Natural killer cell (primary cell): ENCODE measurements at places on chromosomes 7 and 10. TPM values are rescaled to one million over a fixed set of nuclear protein-coding genes. Genes with fewer than 3 reads are reported as not detected.

DNA sequence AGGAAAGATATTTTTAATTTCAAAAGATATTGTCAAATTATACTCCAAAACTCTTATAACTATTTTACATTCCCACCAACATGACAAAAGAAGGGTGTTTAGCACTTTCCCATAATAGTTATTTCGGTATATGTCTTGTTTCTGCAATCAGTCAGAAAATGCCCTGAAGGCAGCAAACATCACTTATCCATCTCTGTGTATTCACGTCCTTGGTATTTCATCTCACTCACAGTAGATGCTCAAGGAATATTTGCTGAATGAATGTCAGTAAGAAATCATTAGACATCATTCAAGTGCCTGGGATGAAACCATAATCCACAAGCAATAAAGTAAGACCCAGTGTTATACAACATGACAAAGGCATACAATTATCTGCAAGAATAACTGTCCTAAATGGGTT, 112.7 kb downstream of the GFRA1 start:
- H3K27me3 ChIP-seq = no peaks in the 10 kb centered on the region
- H3K27ac ChIP-seq = no peak overlapping the region
- DNase-seq = no peak
- H3K36me3 ChIP-seq = no peaks in the 10 kb centered on the region

- no peak overlapping the region for H3K27ac ChIP-seq
- no peak overlapping the region for H3K4me3 ChIP-seq
- no peaks in the 10 kb centered on the region for H3K4me1 ChIP-seq
- H3K27me3 ChIP-seq = no peaks in the 10 kb centered on the region
These were observed 872.4 kb downstream of the LRMDA start for GRCh38 chr10:76303682-76304316.

- H3K27me3 ChIP-seq = no peaks in the 10 kb centered on the region
- DNase-seq = no peak
- no peaks in the 10 kb centered on the region for H3K36me3 ChIP-seq
- no peak overlapping the region for H3K4me3 ChIP-seq
These were observed 440.2 kb downstream of the HTR7 start for GRCh38 chr10:90417476-90418210.

DNA sequence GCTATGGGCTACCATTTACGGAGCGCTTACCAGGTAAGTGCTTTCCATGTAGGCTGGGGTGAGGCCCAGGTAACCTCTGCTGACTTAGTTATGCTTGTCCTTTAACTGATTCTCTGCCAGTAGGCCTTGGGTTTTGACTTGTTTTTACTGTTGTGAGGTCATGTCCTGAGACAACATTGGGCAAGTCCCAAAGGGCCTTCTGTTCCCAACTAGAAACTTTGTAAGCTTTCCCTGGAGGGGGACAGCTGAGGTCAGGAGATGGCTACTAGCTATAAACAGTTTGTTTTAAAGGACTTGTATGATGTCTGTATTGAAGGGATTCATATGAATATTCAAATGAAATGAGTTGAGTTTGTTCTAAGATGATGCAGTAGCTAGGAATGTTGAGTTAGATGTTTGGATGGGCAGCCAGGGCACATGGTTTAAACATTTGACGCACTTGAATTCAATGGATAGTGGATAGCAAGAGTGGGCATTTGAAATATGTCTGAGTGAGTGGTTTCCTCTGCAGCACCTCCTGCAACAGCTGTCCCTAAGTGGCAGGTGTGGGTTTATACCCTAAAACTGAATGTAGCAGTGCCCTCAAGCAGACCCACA, 10.0 kb upstream of the SGPL1 start:
- no peaks in the 10 kb centered on the region for H3K4me1 ChIP-seq
- no peak overlapping the region for H3K4me3 ChIP-seq
- no peak overlapping the region for H3K27ac ChIP-seq
- H3K36me3 ChIP-seq = no peaks in the 10 kb centered on the region

DNA sequence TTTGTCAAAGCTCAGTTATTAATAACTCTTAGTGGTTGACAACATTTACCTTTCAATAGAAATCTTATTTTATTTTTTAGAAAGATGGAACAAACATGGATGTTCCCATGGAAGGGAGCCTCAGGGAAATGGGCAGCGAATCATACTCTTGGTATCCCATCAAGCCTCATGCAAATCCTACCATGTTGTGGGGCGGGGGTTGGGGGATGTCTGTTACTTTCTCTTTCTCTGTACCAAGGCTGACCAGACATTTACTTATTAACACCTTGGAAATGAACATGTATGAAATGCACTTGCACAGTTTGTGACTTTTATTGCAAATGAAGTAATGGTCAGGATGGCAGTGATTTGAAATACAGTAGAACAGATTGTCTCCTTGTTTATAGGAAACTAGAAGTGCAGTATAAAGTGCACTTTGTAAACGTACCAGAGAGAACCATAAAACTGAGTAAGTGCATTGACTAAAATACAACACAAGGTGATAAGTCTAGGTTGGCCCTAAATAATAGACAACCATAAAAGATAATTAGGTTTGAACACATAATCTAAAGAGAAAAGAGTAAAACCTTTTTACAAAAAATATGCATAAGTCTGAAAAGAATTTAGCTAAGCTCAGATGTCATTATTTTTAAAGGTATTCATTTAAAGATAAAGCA, 32.4 kb downstream of the SEMA3D start:
- no peaks in the 10 kb centered on the region for H3K4me1 ChIP-seq
- no peak overlapping the region for H3K4me3 ChIP-seq
- no peaks in the 10 kb centered on the region for H3K27me3 ChIP-seq
- no peak for DNase-seq
- no peak overlapping the region for H3K27ac ChIP-seq

DNA sequence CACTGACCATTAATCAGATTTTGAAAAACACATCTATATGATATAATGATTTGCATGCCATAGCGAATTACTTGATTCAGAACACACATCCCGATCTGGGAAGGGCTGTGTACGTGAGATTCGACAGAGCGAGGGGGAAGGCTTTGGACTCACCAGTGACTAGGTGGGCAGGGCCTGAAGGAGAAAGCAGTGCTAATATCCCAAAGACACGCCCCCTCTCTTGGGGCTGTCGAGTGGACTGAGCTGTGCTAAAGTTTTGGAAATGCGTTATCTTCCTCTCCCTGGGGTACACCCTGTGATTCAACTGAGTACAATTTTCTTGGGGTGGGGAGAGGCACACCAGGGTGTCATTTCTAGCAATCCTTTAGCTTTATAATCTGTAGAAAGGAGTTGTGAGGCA, 1.8 kb downstream of the LRRC17 start:
- no peak overlapping the region for H3K27ac ChIP-seq
- H3K36me3 ChIP-seq = no peaks in the 10 kb centered on the region
- no peaks in the 10 kb centered on the region for H3K27me3 ChIP-seq
- no peaks in the 10 kb centered on the region for H3K4me1 ChIP-seq

GRCh38 chr10:24360282-24361127, 151.6 kb downstream of the KIAA1217 start:
- no peak for DNase-seq
- no peaks in the 10 kb centered on the region for H3K36me3 ChIP-seq
- no peak overlapping the region for H3K4me3 ChIP-seq
- H3K27ac ChIP-seq = no peak overlapping the region
- no peaks in the 10 kb centered on the region for H3K4me1 ChIP-seq

- H3K27ac ChIP-seq = no peak overlapping the region
- no peak for DNase-seq
- no peak overlapping the region for H3K4me3 ChIP-seq
- H3K4me1 ChIP-seq = no peaks in the 10 kb centered on the region
These were observed 23.6 kb upstream of the PFKP start for GRCh38 chr10:3043512-3044368.

- no peak overlapping the region for H3K4me3 ChIP-seq
- peaks cover 4% of the 10 kb centered on the region for H3K4me1 ChIP-seq
- DNase-seq = no peak
- no peak overlapping the region for H3K27ac ChIP-seq
- H3K27me3 ChIP-seq = no peaks in the 10 kb centered on the region
- no peaks in the 10 kb centered on the region for H3K36me3 ChIP-seq
These were observed 69.9 kb upstream of the GTF2I start for GRCh38 chr7:74587435-74588126.

DNA sequence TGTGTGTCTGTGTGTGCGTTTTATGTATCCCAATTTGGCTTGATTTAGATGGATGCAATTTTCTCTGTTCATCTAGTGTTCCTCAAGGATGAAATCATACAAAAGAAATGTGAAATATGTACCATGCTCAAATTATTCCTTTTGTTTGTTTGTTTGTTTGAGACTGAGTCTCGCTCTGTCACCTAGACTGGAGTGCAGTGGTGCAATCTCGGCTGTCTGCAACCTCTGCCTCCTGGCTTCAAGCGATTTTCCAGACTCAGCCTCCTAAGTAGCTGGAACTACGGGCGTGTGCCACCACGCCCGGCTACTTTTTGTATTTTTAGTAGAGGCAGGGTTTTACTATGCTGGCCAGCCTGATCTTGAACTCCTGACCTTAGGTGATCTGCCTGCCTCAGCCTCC, 11.3 kb upstream of the SHTN1 start:
- no peaks in the 10 kb centered on the region for H3K36me3 ChIP-seq
- H3K4me1 ChIP-seq = no peaks in the 10 kb centered on the region
- no peaks in the 10 kb centered on the region for H3K27me3 ChIP-seq
- H3K27ac ChIP-seq = no peak overlapping the region
- H3K4me3 ChIP-seq = no peak overlapping the region

DNA sequence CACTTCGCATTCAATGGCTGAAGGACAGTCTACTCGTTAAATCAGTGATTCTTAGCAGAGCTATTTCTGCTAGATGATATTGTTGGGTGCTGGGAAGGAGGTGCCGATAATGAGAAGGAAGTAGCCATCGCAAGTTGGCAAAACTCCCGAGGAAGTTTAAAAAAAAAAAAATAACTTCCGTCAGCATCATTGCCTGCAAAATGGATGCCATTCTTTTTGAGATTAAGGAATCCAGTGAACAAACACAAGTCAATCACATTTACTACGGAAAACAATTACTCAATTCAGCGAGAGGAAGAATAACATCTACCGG, 74.4 kb upstream of the SFMBT2 start:
- H3K4me3 ChIP-seq = peak overlapping the region; percentile 7
- peaks cover 58% of the 10 kb centered on the region for H3K4me1 ChIP-seq
- no peaks in the 10 kb centered on the region for H3K36me3 ChIP-seq
- peak overlapping the region; percentile 77 for H3K27ac ChIP-seq

GRCh38 chr7:149666360-149666945, 106.9 kb downstream of the ZNF467 start:
- no peaks in the 10 kb centered on the region for H3K27me3 ChIP-seq
- no peaks in the 10 kb centered on the region for H3K36me3 ChIP-seq
- no peak overlapping the region for H3K27ac ChIP-seq
- no peak overlapping the region for H3K4me3 ChIP-seq
- no peak for DNase-seq
- H3K4me1 ChIP-seq = no peaks in the 10 kb centered on the region

DNA sequence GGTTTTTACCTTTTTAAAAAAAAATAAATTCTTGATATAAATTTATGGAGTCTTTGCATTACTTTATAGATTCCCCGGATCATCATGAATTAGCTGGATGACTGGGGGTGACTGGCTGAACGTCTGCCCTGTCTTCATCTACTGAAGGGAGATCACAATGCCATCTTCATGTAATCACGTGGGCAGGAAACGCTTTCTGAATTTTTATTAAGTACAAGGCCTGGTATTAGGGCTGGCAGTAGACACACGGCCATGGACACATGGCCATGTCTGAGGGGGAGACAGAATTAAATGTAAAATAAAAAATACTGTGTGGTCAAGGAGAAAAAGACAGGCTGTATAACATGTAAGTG, 111.2 kb downstream of the VIPR2 start:
- H3K36me3 ChIP-seq = no peaks in the 10 kb centered on the region
- peaks cover 10% of the 10 kb centered on the region for H3K27me3 ChIP-seq
- H3K27ac ChIP-seq = no peak overlapping the region
- peaks cover 20% of the 10 kb centered on the region for H3K4me1 ChIP-seq
- DNase-seq = no peak

The CDK1 gene
- total RNA-seq = 1.1 TPM

The MCM10 gene
- 0.73 TPM for total RNA-seq

The TFPI2 gene
- total RNA-seq = not detected

The LOXL4 gene
- total RNA-seq = not detected

The CC2D2B gene
- 0.68 TPM for total RNA-seq

The TECPR1 gene
- total RNA-seq = 76.7 TPM

The CPN1 gene
- total RNA-seq = not detected

The GPR26 gene
- not detected for total RNA-seq

The RNF148 gene
- not detected for total RNA-seq
